ENCODE measurements at places on chromosomes 7 and 10. TPM values are rescaled to one million over a fixed set of nuclear protein-coding genes. Genes with fewer than 3 reads are reported as not detected.

DNA sequence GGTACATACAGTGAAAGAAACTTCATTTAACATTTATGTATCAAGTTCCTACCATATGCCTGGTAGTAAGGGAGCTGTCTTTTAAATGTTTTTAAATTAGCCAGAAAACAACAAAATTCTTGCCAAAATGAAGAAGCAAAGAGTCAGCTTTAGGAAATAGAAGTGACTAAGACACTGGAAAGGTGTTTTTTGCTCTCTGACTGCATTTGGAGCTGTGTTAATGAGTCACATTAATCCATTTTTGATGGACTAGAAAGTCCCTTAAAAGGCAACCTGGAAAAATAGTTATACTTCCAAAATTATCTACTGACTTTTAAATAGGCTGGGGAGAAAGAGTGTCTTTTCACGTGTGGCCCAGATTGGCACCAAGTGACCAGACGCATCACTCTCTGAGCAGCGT lies 3.9 kb upstream of the COL17A1 start:
- H3K36me3 ChIP-seq: no peaks in the 10 kb centered on the region
- no peak overlapping the region for H3K27ac ChIP-seq
- DNase-seq: no peak
- H3K4me1 ChIP-seq: no peaks in the 10 kb centered on the region
- no peak overlapping the region for H3K4me3 ChIP-seq
- peaks cover 1% of the 10 kb centered on the region for H3K27me3 ChIP-seq

DNA sequence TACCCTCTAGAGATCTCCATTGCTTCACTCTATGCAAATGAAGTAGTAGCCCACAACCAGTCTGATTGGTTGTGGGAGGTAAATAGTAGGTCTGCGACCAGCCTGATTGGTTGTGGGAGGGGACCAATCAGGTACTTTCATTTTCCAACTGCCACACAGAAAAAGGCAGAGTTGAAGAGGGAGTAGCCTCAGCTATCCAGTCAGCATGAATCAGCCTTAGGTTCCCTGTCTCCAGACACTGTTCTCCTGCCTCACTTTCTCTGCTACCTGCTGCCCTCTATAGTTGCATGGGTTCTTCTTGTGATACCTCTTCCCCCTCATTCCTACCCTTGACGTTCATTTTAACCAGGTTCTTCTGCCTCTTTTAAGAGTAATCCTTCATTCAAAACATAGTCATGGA lies 114.5 kb upstream of the LYZL1 start:
- no peak for DNase-seq
- peaks cover 6% of the 10 kb centered on the region for H3K27me3 ChIP-seq
- H3K4me3 ChIP-seq: no peak overlapping the region
- H3K4me1 ChIP-seq: no peaks in the 10 kb centered on the region
- H3K27ac ChIP-seq: no peak overlapping the region

DNA sequence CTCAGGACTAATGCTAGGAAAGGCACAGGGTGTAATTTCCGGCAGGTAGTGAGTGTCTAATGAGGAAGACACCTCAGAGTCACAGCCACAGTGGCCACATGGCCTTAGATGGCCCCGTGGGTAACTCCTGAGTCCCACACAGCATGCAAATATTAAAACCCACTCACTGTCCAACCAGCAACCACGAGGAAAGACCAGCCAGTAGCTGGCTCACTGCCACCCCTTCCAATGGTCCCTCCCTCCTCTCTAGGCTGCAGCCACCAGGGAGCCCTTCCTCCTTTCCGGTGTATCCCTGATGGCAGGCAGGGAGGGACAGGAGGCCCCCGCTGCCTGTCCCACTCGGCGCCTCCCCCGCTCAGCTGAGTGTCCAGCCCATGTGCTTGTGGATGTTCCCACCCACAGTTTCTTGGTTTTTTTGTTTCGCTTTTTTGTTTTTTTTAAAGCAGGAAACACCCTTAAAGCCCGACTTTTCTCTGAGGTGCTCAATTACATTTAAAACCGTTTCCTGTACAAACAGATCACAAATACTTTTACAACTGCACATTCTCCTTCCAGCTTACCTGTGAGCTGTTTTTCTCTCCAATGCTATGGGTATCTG lies 9.2 kb downstream of the BNIP3 start:
- peak; percentile 50 for DNase-seq
- peak overlapping the region; percentile 72 for H3K4me3 ChIP-seq
- H3K27me3 ChIP-seq: no peaks in the 10 kb centered on the region

GRCh38 chr10:22911889-22912762 lies 15.7 kb upstream of the ARMC3 start:
- H3K27me3 ChIP-seq: no peaks in the 10 kb centered on the region
- H3K36me3 ChIP-seq: no peaks in the 10 kb centered on the region
- H3K4me1 ChIP-seq: no peaks in the 10 kb centered on the region
- H3K4me3 ChIP-seq: no peak overlapping the region
- DNase-seq: no peak
- no peak overlapping the region for H3K27ac ChIP-seq

DNA sequence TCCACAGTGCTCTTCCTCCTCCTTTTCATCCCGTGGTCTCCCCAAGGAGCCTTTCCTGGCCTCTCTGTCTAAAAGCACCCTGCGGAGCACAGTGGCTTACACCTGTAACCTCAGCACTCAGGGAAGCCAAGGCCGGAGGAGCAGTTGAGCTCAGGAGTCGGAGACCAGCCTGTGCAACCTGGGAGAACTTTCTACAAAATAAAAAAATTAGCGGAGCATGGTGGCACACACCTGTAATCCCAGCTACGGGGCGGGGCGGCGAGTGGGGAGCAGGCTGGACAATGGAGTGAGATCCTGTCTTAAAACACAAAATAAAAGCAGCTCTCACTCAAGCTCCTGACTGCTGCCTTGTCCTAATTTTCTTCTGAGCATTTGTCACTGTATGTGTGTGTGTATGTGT lies 1.4 kb upstream of the COBL start:
- no peak for DNase-seq
- H3K4me1 ChIP-seq: peaks cover 4% of the 10 kb centered on the region
- no peak overlapping the region for H3K4me3 ChIP-seq
- peaks cover 47% of the 10 kb centered on the region for H3K27me3 ChIP-seq

GRCh38 chr7:102320181-102320580 lies 33.5 kb downstream of the SH2B2 start:
- H3K4me1 ChIP-seq: no peaks in the 10 kb centered on the region
- no peak overlapping the region for H3K4me3 ChIP-seq
- no peak for DNase-seq
- H3K27me3 ChIP-seq: peaks cover 5% of the 10 kb centered on the region

- no peak overlapping the region for H3K4me3 ChIP-seq
- no peaks in the 10 kb centered on the region for H3K36me3 ChIP-seq
- DNase-seq: no peak
- no peak overlapping the region for H3K27ac ChIP-seq
- peaks cover 9% of the 10 kb centered on the region for H3K4me1 ChIP-seq
- H3K27me3 ChIP-seq: no peaks in the 10 kb centered on the region
Observed at GRCh38 chr7:70361821-70362220, 763.5 kb downstream of the AUTS2 start.

DNA sequence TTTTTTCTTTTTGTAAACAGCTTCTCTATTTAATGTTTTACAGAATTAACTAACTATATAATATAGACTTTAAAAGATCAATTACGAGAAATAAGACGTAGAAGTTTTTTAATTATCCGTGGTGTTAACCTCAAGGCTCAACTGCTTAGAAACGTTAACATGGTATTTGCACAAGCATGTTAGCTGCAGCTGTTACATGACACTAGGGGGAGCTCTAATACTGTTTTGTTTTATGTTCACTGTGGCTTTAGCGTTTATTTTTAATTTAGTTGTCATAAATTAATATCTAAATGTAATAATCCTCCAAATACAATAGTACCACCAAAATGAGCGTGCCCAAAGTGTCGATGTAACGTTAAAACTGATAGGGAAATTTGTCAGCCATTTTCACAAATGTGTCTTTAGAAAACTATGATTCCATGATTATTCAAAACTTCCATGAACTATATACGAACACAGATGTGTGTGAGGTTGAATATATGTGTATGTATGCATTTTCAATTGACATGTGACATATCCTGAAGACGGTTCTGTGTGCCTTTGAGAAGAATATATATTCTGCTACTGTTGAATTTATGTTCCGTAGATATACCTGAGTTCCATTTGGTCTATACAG lies 828.8 kb upstream of the MBL2 start:
- no peaks in the 10 kb centered on the region for H3K4me1 ChIP-seq
- H3K36me3 ChIP-seq: no peaks in the 10 kb centered on the region
- no peak for DNase-seq

DNA sequence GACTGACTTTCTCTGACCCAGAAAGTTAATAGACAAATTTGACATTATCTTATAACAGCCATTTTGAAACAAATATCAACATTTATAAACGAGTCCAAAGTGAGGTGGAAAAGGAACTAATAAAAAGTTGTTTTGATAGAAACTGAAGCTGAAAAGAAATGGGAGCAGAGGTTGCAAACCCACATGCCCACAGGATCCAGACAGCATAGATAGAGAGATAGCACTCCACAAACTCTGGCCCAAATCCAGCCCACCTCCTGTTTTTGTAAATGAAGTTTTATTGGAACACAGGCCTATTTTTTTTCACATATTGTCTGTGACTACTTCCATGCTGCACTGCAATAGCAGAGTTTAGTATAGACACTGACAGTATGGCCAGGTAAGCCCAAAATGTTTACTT lies 171.9 kb downstream of the PRKG1 start:
- H3K36me3 ChIP-seq: no peaks in the 10 kb centered on the region
- DNase-seq: no peak
- H3K27me3 ChIP-seq: no peaks in the 10 kb centered on the region
- H3K4me1 ChIP-seq: no peaks in the 10 kb centered on the region

DNA sequence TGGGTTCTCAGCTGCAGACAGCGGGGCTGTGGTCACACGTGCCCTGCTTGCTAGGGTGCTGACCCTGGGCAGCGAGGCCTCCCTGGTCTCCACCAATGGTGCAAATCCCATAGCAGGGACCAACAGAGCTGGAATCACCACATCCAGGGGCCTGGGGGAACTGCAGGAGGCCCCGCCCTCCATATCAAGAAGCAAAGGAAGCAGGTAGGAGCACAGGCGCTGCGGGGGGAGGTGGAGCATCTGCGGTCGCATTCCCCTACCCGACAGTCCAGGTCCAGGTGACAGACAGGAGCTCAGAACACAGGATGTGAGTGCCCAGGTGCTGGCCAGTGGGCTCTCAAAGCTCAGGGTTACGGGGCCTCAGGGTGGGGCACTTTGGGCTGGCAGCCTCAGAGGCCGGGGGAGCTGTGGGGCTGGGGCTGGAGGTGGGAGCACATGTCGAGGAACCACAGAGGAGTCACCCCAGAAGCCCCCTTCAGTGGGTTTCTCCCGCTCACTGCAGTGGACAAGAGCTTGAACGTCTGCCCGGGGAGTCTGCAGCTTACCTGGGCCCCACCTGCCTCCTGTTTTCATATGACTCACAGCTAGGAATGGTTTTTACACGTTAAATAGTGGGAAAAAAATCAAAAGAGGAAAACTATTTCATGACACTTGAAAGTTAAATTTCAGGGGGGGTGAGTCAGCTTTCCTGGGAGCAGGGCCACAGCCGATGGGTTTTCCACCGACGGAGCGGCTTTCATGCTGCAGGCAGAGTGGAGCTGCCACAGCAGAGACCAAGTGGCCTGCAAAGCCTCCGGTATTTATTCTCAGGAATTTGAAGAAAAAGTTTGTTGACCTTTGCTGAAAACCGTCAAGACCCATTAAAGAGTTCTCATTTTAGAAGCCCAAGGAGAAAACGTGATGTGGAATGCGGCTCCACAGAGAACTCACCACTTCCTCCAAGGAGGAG lies 148.7 kb upstream of the PPP2R2D start:
- no peaks in the 10 kb centered on the region for H3K36me3 ChIP-seq
- no peak for DNase-seq
- no peak overlapping the region for H3K27ac ChIP-seq
- H3K4me3 ChIP-seq: no peak overlapping the region
- H3K4me1 ChIP-seq: no peaks in the 10 kb centered on the region

GRCh38 chr10:79189181-79189580 lies 120.4 kb downstream of the ZMIZ1 start:
- H3K4me1 ChIP-seq: no peaks in the 10 kb centered on the region
- no peaks in the 10 kb centered on the region for H3K36me3 ChIP-seq
- DNase-seq: no peak
- no peak overlapping the region for H3K4me3 ChIP-seq

DNA sequence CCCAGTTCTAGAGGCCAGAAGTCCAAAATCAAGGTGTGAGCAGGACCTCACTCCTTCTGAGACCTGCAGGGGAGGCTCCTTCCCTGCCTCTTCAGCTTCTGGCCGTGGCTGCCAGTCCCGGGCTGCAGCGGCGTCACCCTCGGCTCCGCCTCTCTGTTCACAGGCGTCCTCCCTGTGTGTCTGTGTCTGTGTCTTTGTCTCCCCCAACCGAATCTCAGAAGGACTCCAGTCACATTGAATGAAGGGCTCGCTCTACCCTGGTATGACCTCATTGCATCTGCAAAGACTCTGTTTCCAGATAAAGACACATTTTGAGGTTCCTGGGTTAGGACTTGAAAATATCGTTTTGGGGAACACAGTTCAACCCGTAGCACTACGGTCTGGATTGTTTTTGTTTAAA lies 33.1 kb upstream of the GALNT11 start:
- no peak overlapping the region for H3K27ac ChIP-seq
- peaks cover 36% of the 10 kb centered on the region for H3K27me3 ChIP-seq
- peaks cover 2% of the 10 kb centered on the region for H3K4me1 ChIP-seq
- peak; percentile 39 for DNase-seq
- no peak overlapping the region for H3K4me3 ChIP-seq

GRCh38 chr7:37945336-37945735 lies 24.9 kb downstream of the EPDR1 start:
- H3K4me3 ChIP-seq: no peak overlapping the region
- H3K27me3 ChIP-seq: no peaks in the 10 kb centered on the region
- no peak for DNase-seq
- H3K27ac ChIP-seq: no peak overlapping the region

- H3K4me3 ChIP-seq: no peak overlapping the region
- H3K4me1 ChIP-seq: peaks cover 14% of the 10 kb centered on the region
- peaks cover 72% of the 10 kb centered on the region for H3K36me3 ChIP-seq
- H3K27me3 ChIP-seq: no peaks in the 10 kb centered on the region
- no peak for DNase-seq
Observed at GRCh38 chr10:93514521-93514920, 18.1 kb downstream of the CEP55 start.

GRCh38 chr7:79046061-79046460 lies 407.4 kb downstream of the MAGI2 start:
- no peak overlapping the region for H3K27ac ChIP-seq
- no peak overlapping the region for H3K4me3 ChIP-seq
- DNase-seq: no peak

DNA sequence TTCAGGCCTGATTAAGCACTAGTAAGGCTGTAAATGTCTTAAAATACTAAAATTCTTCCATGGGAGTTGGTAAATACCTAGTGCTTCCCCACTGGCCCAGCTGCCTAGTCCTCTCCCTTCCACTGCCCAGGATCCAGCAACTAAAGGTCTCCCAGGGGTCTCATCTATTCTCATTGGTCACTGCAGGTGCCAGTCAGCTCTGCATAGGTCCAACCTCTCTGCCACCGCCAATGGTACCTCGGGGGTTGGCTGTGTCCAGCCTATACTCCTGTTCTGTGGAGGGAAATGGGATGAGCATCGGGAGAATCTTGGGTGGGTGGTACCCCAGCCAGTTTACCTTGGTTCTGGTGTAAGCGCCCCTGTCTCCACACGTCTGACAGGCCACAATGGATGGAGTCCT lies 6.1 kb upstream of the CREB5 start:
- H3K27ac ChIP-seq: no peak overlapping the region
- peaks cover 40% of the 10 kb centered on the region for H3K27me3 ChIP-seq
- no peak overlapping the region for H3K4me3 ChIP-seq
- H3K36me3 ChIP-seq: no peaks in the 10 kb centered on the region
- no peak for DNase-seq

GLRX3 gene
- total RNA-seq: 83.7 TPM

SDK1 gene
- total RNA-seq: 0.03 TPM

MPP7 gene
- 4.3 TPM for total RNA-seq

LIPJ gene
- total RNA-seq: not detected

PAPOLB gene
- total RNA-seq: not detected

SMKR1 gene
- 2.2 TPM for total RNA-seq
